Endothelial cell of umbilical vein (primary cell): ENCODE measurements at places on chromosomes 1 and 21. TPM values are rescaled to one million over a fixed set of nuclear protein-coding genes. Genes with fewer than 3 reads are reported as not detected.

Gene CLIC6
- not detected in 2 replicates for total RNA-seq

Gene NCF2
- total RNA-seq: not detected in 2 replicates

Gene C1QB
- not detected in 2 replicates for total RNA-seq

Gene TEX38
- total RNA-seq: not detected in 2 replicates

Gene CD101
- total RNA-seq: 0.30 and 0.97 TPM in 2 replicates

Gene SLC6A9
- total RNA-seq: 1.3 and 1.5 TPM in 2 replicates

Gene SPRR1A
- not detected in 2 replicates for total RNA-seq

Gene RIMKLA
- not detected in 2 replicates for total RNA-seq

Gene NBPF4
- total RNA-seq: not detected in 2 replicates

Gene PTGFR
- 0.14 and 0.24 TPM in 2 replicates for total RNA-seq

Gene SLC6A17
- 0.05 TPM in 1 of 2 replicates, not detected in the other for total RNA-seq

Gene PPFIA4
- total RNA-seq: 0.16 and 0.22 TPM in 2 replicates

Gene TCHH
- total RNA-seq: not detected in 2 replicates

Gene BSND
- total RNA-seq: not detected in 2 replicates

Gene BRINP3
- total RNA-seq: not detected in 2 replicates
